ENCODE measurements at places on chromosomes 7 and 10. TPM values are rescaled to one million over a fixed set of nuclear protein-coding genes. Genes with fewer than 3 reads are reported as not detected.

RBM20 gene
- polyA plus RNA-seq: 2.7 TPM

NSUN5 gene
- polyA plus RNA-seq: 16.2 TPM

LIPK gene
- polyA plus RNA-seq: 1.2 TPM

CALHM1 gene
- not detected for polyA plus RNA-seq

IQUB gene
- 0.05 TPM for polyA plus RNA-seq

Data from esophagus (tissue), 2 donors.